CMK (cell line): ENCODE measurements at places on chromosomes 6 and 20.
A peak's percentile ranks its signal among the peaks of the same experiment; 100 is the strongest.

GRCh38 chr6:21965016-21965415 lies 331.8 kb downstream of the PRL start:
- DNase-seq: peak; percentile 5

DNA sequence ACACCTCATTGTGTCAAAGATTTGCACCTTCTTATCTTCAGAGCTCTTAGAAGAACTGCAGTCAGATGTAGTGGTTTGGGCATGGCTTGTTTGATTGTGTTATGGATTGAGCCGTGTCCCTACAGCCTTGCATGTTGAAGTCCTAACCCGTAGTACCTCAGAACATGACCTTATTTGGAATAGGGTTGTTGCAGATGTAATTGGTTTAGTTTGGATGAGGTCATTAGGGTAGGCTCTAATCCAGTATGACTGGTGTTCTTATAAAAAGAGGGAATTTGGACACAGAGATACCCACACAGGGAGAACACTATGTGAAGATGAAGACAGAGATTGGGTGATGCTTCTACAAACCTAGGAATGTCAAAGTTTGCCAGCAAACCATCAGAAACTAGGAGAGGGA lies 35.4 kb upstream of the PHACTR2 start:
- no peak for DNase-seq

- no peak for DNase-seq
Observed at GRCh38 chr6:135390458-135390857, 107.1 kb downstream of the AHI1 start.

GRCh38 chr6:100880853-100881706 lies at the start of gene ASCC3:
ASCC3 (minus strand) TSS chr6:100881329; CDS start chr6:100867997, 13,332 bp downstream.
- peak; percentile 56 for DNase-seq

- no peak for DNase-seq
Observed at GRCh38 chr6:121260651-121261102, 73.6 kb downstream of the TBC1D32 start.

GRCh38 chr6:139490482-139490881 lies 116.0 kb upstream of the CITED2 start:
- DNase-seq: peak; percentile 14

DNA sequence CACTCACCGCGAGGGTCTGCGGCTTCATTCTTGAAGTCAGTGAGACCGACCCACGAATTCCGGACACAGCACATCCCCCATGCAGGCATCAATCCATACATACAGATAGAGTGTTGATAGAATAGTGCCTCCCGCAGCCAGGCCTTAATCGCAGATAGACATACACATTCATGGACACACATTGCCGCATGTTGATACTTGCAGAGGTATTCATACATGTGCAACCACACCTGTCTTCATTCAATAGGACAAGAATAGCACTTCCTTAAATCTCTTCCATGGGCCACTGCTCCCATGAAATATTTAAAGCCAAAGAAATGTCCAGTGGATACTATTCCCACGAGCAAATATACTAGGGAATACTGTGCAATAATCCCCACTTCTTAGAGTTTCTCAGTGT lies 170.5 kb downstream of the FRK start:
- no peak for DNase-seq

GRCh38 chr6:75204217-75204958 lies 1.5 kb downstream of the COL12A1 start:
- no peak for DNase-seq

DNA sequence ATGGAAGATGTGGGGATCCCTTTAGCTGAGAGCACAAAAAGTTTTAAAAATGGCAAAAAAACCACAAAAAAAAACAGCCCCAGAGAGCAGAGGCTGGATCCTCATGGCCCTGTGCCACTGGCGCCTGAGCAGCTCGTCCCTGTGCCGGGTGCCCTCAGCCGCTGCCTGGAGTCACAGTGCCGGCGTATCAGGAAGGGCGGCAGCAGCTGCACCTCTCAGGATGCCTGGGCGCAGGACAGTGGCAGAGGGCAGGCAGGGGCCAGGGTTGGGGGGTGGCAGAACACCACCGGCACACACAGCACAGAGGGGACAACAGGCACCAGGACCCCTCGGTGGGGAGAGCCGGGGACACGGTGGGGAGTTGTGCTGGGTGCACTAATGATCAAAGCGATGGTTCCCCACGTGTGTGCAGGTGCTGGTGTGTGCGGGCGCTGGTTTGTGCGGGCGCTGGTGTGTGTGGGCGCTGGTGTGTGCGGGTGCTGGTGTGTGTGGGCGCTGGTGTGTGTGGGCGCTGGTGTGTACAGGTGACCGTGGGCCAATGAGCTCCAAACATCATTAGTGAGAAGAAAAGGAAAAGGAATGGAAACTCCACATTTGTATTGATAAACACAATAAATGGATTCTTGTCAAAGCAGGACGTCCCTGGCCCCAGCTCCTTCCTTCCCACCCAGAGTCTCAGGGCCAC lies 1.5 kb upstream of the FRMD1 start:
- DNase-seq: no peak
